ENCODE measurements at places on chromosomes 7 and 10.

DNA sequence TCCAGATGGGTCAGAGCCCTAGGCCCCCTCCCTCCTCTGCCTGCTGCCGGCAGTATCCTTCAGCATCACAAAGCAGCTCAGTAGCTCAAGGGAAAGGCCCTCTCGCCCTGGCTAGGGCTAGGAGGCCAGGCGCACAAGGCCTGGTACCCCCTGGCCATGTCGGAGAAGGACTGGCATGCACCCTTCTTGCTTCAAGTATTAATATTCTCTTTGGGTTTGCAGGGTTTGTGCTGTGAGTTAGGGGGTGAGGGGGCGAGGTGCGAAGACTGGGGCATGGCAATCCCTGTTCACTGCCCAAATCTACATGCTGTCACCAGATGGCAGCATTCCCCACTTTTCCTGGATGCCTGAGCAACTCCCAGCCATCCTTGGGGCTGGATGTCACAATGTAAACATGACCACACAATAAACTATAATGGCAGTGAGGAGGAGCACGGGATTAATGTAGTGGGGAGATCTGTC is 105.2 kb downstream of the NEURL1 start:
- no peak for DNase-seq

DNA sequence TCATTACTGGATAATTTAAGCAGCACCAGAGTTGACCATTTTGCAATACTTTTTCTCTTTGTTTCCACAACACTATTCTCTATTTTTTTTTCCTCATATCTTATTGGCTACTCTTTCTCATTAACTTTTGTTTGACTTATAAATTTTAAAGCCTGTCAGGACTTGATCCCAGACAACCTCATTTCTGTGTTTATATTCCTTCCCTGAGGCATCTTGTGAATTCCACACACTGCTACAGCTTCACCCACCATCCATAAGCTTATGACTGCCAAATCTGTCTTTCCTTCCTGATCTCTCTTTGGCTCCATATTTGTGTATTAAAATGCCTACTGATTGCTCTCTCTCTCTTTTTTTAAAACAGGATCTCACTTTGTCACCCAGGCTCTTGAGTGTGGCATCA is 124.6 kb upstream of the MBL2 start:
- DNase-seq: no peak

DNA sequence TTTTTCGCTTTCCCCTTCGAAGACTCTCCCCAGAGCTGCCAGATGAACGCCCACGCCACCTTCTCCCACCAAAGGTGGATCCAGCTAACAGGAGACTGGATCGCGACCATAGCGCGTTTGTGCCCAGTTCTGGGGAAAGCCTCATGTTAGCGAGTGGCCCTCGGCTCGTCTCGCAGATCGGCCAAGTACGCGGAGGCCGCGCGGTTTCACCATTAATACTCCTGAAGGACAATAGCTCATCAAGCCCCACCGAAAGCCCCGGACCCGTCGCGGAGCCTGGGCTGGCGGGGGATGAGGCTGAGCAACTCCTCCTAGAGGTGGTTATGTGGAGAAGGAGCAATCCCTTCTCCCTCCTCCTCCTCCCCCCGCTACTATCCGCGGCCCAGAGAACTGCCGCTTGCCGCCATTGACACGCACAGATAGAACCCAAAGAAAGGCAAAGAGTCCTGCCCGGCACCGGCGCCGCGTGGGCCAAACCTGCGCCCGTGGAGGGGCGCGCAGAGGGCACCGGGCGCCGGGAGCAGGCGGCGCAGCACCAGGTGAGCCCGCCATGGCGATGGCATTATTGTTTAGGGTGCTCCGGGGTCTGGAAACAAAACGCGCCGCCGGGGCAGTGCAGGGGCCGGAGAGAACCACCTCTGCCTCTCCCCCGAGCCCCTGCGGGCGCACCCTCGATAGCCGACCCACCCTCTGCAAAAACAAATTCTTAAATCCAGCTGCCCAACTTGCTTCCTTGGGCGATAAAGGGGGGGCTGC is at the start of gene MACROH2A2:
Gene MACROH2A2, plus strand, starts transcription at position 385 of the 756 bp plus-strand sequence. CDS start 22,813 bp downstream, outside the sequence.
- no peak for DNase-seq

- no peak for DNase-seq
These were observed 144.0 kb upstream of the PPP1R3A start for GRCh38 chr7:114062810-114063209.

DNA sequence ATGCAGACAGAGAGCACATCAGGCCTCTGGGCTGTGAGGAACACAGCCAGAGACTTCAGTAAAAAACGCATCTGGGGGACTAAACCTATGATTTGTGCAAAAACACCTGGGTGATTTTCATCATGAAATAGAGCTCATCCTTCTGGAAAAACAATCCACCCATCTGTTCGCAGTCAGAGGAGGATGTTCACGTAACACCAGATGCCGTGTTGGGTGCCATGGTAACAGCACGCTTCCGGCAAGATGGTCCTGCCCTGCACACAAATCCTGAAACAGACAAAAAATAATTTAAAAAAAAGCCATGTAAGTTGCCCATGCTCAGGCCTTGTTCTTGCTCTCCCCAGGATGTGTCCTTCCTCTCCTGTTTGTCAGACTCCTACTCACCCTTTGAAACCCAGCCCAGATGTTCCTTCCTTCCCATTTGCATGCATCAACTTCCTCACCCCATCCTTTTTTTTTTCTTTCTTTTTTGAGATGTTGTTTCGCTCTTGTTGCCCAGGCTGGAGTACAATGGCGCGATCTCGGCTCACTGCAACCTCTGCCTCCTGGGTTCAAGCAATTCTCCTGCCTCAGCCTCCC is 28.3 kb upstream of the GNA12 start:
- no peak for DNase-seq

DNA sequence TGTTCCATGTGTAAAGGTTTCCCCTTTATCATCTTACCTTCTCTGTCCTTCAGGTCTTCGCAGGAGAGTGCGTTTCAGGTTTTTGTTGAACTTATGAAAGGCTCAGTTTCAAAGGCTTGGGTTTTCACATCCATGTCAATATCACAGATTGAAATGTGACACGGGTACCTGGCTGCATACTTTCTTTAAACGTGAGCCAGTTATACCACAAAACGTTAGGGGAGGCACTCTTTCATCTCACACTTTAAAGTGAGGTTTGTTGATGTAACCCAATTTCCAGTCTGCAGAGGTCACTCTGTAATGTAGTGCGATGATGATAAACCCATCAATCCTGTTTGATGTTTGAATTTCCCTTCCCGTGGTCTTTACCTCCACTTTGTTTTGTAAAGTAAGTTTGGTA is 506.9 kb downstream of the SUGCT start:
- DNase-seq: no peak

- DNase-seq: no peak
These were observed 19.0 kb downstream of the SMURF1 start for GRCh38 chr7:99124751-99125504.

- no peak for DNase-seq
These were observed 59.3 kb downstream of the FAM13C start for GRCh38 chr10:59303018-59303417.

- no peak for DNase-seq
These were observed 627.9 kb downstream of the SORCS3 start for GRCh38 chr10:105268961-105269360.

DNA sequence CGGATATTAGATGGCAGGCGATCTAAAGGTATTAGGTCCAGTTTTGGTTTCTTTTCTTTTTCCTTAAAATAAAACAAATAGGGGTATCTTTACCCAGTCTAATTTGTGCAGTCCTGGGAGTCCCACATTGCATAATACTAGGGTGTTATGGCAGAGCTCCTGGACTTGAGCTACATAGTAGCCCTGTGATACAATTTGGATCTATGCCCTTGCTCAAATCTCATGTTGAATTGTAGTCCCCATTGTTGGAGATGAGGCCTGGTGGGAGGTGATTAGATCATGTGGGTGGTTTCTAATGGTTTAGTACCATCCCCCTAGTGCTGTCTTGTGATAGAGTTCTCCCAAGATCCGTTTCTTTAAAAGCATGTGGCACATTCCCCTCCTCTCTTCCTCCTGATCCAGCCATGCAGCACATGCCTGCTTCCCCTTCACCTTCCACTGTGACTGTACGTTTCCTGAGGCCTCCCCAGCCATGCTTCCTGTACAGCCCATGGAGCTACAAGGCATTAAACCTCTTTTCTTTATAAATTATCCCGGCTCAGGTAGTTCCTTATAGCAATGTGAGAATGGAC is 141.9 kb downstream of the RPS24 start:
- no peak for DNase-seq

DNA sequence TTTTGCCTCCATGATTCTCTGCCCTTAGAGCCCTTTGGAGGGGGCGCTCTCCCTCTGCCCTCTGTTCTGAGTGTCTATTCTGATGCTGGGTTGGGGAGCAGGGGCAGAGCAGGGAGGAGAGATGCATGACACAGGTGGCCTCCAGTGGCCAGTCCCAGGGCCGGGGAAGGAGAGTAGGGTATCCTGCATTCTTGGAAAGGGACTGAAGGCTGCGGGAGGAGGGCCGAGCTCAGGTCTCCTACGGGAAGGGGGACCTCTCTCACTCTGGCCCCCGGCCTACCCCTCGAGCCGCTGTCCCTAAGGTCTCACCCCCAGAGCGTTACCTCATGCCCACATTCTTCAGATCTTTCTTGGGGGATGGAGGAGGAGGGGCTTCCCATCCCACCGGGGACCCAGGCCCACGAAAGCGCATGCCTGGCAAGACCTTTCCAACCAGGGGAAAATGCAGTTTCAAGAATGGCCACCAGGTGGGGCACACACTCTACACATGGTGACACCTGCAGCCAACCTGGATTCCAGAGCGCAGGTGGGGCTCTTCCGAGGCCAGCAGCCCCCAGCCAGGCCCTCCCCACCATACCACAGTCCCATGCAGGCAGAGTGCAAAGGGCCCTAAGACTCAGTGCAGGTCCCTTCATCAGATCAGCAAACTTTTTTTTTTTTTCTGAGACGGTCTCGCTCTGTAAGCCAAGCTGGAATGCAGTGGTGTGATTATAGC is 86.4 kb downstream of the MYL10 start:
- DNase-seq: peak; percentile 56

DNA sequence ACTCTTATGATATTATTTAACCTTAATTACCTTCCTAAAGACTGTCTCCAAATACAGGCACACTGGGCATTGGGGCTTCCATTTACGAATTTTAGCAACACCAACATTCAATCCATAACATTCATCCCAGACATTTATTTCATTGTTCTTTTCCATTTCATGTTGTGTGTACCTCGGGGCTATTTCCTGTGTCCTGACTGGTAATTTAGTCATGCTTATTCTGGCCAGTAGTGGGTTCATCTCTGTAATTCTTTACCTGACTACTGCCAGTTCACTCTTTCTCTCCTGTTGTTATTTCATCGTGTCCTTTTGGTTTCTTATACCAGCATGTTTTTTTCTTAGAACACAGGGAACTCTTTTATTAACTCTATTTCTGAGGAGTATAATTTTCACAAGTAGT is 225.7 kb downstream of the PLXDC2 start:
- DNase-seq: no peak

GRCh38 chr10:5581670-5582566 is 57.2 kb downstream of the CALML3 start:
- DNase-seq: no peak

DNA sequence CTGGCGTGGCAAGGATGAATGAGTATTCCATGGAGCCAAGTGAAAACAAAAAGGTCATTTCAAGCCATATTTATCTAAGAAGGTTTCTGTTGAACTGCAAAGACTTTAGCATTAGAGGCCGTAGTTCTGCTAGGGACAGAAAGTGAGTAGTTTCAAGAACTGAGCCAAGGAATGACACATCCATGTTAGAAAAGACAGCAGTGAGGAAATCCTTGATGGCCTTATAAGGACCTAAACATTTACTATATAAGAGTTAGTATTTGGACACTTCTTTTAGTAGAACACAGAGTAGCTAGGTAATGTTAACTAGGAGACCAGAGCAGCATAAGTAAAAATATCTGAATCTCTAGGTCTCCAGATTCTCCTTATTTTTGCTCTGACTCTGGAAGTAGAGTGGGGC is 329.8 kb upstream of the SEMA3D start:
- no peak for DNase-seq

DNA sequence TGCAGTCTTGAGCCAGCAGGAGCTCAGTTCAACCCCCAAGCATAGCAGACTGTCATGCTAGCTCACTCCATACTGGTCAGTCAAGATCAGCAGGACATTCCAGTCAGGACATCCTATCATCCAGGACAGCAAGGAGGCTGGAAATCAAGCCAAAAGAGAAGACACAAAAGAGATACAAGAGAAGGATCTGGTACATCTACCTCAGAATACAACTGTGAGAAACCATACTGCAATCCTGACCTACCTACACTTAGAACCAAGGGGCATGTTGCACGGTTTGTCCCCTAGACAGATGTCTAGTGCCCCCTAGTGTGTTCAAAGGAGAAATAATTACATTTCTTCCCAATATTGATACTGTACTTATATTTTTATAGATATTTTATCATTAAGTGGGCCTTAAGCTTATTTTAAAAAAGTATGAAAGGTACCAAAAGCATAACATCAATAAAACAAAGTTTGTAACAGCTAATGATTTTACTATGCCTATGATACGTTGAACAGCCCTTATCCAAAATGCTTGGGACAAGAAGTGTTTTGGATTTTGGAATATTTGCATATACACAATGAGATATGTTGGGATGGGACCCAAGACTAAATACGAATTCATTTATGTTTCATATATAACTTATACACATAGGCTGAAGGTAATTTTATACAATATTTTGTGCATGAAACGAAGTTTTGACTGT is 26.7 kb downstream of the ERCC6 start:
- no peak for DNase-seq

DNA sequence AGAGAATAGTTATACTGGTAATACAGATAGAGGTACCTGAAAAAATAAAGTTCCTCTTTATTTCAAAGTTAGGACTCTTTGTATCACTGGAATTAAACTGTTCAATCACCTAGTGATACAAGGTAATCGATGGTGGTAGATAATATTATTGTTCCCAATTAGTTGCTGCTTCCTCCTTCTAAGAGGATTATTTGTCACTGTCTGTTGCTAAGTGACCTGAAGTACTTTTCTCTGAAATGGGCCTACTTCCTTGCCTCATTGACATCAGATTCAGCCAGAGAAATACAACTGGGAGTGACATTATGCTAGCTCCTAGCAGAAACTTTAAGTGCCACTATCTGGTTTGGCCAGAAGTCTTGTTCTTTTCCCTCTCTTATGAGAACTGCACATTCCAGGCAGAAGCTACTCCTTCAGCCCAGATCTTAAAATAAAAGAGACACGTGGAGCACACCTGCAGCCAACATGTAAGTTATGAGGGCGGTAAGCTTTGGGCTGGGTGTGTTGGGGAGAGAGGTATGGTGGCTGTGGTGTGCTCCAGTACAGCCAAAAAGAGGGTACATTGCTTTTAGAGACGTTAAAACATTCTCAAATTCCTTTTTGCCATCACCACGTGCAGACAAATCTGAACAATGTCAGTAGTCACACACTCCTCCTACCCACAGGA is 54.8 kb downstream of the MINDY3 start:
- DNase-seq: no peak

GRCh38 chr7:47992446-47992845 is 13.0 kb upstream of the HUS1 start:
- DNase-seq: no peak

DNA sequence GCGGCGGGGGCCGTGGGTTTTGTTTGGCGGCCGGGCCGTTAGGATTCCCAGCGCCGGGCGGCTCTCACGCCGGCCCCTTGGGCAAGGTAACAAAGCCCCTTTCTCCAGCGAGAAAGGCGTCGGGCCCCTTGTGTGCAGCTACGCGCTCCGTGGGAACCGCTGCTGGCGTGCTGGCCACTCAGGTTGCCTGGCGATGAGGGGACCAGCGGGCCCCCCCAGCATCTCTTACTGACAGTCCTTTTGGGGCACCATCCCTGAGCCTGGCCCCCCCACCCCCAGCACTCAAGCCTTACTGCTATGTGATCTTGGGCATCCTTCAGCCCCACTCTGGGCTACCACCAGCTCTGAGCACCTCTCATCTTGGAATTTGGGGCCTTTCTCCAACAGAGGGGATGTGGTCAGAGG is 1.8 kb downstream of the LFNG start:
- DNase-seq: no peak

Measured in activated CD8-positive, alpha-beta memory T cell treated with anti-CD3 and anti-CD28 coated beads for 1 hour (primary cell).